ENCODE measurements at places on chromosomes 2 and 18. TPM values are rescaled to one million over a fixed set of nuclear protein-coding genes. Genes with fewer than 3 reads are reported as not detected.

DNA sequence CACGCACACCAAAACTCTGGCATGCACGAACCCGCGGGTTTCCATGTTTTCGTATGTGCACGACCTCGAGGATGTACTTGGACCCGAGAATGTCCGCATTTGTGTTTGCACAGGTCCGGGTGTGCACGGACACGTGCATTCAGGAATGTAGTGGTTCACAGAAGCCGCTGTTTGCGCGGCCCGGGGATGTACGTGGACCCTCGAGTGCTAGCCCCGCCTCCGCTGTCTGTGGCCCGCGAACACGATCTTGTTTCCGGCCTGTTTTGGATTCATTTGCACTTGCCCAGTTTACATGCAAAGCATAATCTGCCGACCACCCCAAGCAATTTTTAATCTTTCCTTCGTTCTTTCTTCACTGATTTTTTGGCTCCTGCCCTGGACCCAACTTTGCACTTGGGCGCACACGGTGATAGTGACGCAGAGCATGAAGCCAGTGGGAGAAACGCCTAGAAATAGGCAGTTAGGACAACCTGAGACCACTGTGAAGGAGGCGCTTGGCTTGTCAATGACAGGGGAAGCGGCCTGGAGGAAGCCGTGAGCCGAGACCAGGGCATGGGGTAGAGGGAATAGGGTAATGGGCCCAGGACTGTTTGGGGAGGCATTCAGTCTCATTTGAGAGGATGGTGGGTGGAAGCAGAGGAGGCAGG lies 45.4 kb upstream of the PTMA start:
- DNase-seq, result no peak

DNA sequence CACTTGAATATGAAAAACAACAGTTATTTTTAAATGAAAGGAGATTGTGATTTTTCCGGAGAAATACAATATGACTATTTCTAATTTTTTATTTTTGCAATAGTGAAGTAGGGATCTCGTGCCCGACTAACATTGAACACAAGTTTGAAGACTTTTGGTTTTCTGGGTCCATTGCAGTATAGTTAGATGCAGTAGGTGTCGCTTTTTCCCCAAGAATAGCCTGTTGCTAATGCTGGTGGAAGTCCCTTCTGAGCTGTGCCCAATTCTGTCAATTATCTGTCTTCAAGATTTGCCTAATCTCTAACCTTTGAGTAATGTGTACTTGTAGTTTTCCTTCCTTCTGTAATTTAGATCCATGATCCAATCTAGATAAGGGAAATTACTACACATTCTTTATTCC lies 36.5 kb downstream of the SEMA4F start:
- no peak for DNase-seq

The RTKN gene
- 129 TPM for total RNA-seq

The TFCP2L1 gene
- total RNA-seq, result 0.78 TPM

The ANAPC1 gene
- 61.5 TPM for total RNA-seq

Data from progenitor cell of endocrine pancreas (in vitro differentiated cells).